ENCODE measurements at places on chromosomes 2 and 18.

DNA sequence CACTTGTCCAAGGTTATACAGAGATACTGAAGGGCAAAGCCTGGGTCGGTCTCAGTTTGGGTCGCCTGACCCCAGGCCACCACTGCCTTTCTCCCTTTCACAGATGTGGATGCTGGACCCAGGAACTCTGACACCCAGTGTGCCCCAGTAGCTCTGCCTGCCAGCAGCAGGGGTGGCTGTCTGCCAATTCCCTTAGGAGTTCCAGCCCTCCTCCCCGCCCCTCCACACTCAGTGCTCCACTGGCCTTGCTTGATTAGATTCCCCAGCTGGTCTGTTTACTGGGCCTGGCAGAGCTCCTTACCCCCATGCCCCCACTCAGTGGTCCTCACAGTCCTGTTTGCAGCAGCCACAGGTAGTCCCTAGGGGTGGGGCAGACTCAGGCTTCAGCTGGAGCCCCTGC, 75.5 kb downstream of the NPAS2 start:
- DNase-seq = no peak

- no peak for DNase-seq
Observed at GRCh38 chr2:179790235-179791217, 70.9 kb downstream of the ZNF385B start.

DNA sequence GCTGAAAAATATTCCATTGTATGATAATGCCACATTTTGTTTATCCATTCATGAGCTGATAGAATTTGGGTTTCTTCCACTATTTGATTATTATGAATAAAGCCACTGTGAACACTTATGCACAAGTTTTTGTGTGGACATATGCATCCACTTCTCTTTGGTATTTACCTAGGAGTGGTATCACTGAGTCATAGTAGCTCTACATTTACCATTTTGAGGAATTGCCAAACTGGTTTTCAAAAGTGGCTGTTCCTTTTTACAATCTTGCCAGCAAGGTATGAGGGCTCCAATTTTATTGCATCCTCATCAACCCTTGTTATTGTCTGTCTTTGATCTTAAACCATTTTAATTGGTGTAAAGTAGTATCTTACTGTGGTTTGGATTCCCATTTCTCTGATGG, 13.3 kb upstream of the EHBP1 start:
- DNase-seq = no peak

- no peak for DNase-seq
Observed at GRCh38 chr2:205511641-205512040, 170.7 kb upstream of the NRP2 start.

DNA sequence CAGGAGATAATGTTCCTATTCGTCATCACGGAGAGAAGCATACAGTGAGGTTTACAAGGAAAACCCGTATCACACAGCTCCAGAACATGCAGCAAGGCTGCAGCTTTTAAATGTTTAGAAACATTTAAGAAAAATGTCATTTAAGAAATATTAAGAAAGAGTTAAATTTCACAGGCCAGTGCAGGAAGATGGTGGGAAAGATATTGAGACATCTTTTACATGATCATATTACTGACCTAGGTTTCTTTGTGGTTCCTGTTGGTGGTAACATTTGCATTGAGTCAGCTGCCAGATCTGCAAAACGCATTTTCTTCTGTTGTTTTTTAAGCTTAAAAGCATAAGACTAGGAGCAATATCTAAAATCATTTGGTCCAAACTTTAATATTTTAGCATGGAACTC, 44.9 kb downstream of the CPO start:
- DNase-seq = no peak

- no peak for DNase-seq
Observed at GRCh38 chr2:119425119-119425405, 6.6 kb upstream of the TMEM37 start.

GRCh38 chr18:9949315-9949714, 35.5 kb downstream of the VAPA start:
- DNase-seq = no peak

- no peak for DNase-seq
Observed at GRCh38 chr2:239292959-239293774, 107.7 kb downstream of the HDAC4 start.

GRCh38 chr2:160156665-160157064, 43.4 kb downstream of the ITGB6 start:
- DNase-seq = no peak

- no peak for DNase-seq
Observed at GRCh38 chr2:51758081-51758480, 726.1 kb upstream of the NRXN1 start.

DNA sequence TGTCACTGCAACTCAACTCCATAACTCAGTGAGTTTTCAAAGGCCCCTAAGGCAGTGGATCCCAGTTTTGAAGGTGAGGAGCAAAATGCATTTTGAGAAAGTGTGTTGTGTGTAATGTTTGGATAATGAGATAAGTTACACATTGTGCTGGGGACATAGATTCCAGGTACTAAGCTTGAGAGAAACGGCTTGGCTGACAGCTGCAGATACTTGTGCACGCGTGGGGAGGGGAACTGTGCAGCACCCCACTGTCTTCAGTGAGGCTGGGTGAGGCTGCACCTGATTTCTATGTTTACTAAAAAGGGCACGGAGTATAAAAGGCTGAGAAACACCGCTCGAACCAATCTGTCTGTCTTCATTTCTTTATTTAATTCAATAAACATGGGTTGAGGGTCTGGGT, 254.0 kb upstream of the COPS8 start:
- no peak for DNase-seq

DNA sequence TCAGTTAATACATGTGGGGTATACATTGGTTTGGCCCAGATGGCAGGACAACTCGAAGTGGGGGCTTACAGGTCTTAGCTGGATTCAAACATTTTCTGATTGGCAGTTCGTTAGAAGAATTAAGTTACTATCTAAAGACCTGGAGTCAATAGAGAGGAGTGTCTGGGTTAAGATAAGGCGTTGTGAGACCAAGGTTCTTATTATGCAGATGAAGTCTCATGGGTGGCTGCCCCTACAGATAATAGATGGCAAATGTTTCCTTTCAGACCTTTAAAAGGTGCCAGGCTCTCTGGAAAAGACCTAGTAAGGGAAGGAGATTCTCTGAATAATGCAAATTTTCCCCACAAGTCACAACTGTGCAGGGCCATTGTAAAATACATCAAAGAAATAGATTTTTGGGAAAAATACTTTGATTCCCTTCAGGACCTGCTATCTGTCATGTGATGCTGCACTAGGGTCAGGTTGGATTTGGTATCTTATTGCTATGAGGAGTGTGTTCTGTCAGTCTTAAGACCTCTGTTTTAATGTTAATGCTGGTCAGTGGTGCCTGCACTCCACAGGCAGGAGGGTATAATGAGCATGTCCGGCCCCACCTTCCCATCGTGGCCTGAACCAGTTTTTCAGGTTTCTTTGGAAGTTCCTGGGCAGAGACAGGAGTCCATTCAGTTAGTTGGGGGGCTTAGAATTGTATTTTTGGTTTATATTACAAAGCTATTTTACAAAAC, 14.3 kb upstream of the MC5R start:
- DNase-seq = no peak

DNA sequence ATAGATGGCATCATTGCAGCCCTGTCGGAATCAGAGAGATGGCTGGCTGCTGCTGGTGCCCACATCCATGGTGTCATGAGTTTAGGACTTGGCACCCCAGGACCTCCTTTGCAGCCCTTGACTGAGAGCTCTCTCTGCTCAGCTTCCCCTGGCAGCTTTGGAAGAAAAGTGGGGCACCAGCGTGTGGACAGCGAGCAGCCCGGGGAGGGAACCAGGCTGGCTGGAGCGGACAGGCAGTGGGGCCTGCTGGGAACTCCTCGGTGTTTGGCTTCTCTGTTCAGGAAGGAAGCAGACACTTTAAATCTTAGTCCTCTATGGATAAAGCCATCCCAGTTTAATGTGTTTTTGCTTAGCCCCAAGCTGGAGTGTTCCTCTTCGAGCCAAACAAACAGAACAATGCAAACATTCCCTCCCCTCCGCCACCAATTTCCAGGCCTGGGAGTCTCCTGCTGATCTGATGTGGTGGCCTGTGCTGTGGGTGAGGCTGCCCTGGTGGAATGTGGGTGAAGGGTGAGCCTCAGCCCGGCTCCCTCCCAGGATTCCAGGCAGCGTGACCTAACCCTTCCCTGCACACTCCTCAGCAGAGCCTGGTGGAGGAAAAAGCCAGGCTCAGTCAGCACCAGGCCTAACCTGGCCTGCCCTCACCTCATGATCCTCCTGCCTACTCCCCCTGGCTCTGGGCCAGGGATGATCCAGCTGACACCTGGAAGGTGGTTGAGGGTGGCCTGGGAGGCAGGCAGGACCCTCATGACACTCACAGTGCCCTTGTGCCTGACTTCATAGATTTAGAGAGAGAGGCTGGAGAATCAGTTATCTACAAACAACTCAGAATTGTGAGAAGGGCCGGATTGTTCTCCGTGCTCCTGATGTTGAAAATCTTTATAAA, 21.6 kb upstream of the ITGB6 start:
- DNase-seq = no peak

GRCh38 chr2:182248362-182248761, 178.5 kb downstream of the PDE1A start:
- no peak for DNase-seq

- DNase-seq = no peak
Observed at GRCh38 chr2:217714287-217714751, 288.5 kb downstream of the TNS1 start.

DNA sequence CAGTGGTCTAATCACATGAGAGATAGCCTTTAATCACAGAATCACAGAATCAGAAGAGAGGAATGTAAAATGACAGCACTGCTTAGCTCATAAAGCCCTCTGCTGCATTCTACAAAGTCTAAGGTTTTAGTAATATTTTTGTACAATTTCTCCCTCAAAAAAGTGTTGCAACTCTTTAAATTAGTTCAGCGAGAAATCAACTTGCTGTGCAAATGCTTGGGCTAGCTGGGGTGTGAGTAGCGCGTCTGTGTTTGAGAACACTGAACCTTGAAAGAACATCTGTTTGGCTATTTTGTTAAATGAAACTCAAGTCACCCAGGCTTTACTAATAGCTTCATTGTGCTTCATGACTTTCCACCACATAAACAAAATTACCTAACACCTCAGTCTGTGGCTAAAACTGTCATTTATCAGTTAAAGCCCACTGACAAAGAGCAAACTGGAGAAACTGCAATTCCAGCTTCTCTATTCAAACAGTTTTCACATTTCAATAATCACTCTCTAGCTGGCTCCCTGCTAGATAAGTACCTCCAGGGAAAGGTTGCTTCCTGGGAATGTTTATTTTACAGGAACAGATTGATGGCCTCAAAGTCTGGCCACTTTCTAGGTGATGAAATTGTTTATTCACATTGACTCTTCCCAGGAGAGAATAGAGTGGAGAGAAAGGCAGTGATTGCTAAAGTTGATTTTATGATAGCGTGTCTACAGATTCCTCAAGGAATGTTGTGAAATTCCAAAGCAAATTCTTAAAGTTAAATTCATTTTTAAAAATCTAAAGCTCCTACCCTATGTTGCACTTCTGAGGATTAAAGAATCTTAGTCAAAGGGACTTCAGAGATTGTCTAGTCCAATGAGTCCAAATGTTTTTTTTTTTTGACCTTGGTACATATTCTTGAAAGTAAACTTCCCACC, 36.0 kb upstream of the STAT1 start:
- DNase-seq = no peak

DNA sequence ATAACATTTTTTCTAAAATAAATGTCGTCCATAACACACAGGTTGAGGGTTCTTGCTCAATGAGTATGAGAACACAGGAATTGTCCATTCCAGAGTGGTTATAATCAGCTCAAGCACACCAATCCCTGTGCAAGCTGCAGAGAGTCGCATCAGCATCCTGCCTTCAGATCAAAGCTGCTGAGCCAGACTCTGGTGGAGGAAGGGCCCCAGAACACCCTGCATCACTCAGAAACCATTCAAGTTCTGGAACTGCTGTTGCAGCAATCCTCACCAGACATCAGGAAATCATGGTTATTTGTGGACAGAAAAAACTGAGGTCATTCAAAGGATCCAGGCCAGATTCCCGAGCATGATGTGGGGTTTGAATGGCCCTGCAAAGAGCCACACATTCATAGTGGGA, 44.5 kb downstream of the DNER start:
- DNase-seq = no peak
